NCI-H2171 (cell line): ENCODE measurements at places on chromosomes 11 and 22.

DNA sequence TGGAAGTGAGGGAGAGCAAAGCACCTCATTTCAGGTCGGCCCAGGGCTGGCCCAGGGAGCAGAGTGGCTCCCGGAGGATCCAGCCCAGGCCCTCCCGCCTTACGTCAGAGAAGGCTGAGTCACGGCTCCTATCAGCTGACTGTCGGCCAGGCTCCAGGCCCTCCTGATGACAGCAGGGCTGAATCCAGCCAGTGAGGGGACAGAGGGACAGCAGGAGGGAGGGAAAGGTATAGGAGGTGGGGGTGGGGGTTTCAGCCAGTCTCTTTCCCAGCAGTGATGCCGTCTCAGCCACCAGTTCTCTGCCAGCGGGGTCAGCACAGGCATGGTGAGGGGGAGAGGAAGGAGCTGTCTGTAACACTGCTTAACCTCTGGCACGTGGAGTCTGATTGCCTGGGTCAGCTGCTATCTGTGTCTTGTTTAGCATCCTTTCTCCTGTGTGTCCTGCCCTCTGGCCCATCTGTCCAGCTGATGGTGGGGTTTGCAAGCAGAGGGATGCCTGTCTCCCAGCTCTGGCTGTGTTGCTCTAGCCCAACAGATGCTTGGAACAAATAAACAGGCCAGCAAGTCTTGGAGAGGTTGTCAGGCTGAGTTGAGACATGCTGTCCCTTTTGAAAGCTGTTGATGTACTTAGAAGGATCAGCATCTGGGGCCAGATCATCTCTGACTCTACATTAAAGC, 74.0 kb downstream of the ADAMTS15 start:
- DNase-seq, result no peak

DNA sequence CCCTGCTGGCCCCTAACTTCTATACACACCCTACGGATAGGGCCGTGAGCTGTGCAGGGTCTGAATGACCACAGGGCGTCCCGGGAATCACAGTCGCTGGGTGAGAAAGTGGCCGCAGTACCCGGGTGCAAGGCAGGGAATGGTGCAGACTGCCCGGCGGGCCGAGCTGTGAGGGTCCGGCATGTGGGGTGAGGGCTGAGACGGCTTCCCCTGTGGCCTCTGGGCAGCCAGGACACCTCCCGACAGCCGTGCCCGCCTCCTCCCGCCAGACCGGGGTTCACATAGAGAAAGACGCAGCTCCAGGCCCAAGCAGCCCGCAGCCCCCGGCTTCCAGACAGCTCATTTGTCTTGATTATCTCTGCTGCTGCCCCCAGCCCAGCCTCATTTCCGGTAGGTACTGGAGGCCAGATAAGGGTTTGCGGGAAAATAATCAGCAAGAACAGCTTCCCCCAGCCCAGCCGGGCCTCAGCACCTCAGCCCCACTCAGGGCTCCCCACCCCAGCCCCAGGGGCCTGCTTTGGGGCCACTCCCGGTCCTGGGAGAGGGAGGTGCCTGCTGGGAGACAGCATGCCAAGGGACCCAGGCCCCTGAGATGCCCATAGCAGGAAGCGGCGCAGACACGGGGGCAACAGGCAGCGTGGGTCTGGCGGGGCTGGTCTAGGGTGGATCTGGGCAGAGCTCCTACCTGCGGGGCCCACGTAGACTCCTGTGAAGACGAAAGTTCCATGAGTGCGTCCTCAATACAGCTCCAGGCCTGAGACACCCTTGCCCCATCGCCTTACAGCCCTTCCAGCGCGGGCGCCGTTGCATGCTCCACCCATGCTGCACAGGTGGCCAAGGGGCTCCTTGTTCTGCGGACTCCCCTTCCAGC, 123.1 kb downstream of the BRD1 start:
- DNase-seq, result no peak

DNA sequence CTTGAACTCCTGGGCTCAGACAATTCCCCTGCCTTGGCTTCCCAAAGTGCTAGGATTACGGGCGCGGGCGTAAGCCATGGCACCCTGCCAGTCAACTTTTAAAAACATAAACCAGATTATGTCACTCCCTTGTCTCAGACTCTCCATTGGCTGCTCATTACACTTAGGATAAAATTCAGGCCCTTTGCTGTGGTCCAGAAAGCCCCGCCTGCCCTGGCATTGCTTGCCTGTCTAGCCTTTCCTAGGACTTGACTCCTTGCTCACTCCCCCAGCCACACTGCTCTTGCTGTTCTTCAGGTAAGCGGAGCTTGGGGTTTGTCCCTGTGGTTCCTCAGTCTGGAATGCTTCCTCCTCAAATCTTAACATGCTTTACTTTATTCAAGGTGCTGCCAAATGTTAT, 30.5 kb downstream of the DIXDC1 start:
- DNase-seq, result no peak

GRCh38 chr11:121048464-121049233, 24.7 kb downstream of the TBCEL start:
- no peak for DNase-seq

DNA sequence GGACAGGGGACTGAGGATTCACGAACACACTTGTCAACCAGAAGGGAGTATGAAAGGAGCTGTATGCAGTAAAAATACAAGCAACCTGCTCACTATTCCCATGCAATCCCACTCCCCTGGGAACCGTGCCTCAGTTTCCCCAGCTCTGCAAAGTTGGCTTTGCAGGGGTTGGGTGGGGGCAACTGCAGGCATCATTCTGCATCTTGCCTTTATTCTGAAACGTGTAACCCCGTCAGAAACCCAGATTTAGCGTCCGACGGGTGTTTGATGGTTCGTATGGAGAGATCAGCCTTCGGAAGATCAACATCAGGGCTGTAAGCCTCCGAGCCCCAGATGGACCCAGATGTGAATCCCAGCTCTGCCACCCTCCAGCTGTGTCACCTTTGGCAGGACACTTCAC, 3.6 kb downstream of the CYTH4 start:
- DNase-seq, result no peak

DNA sequence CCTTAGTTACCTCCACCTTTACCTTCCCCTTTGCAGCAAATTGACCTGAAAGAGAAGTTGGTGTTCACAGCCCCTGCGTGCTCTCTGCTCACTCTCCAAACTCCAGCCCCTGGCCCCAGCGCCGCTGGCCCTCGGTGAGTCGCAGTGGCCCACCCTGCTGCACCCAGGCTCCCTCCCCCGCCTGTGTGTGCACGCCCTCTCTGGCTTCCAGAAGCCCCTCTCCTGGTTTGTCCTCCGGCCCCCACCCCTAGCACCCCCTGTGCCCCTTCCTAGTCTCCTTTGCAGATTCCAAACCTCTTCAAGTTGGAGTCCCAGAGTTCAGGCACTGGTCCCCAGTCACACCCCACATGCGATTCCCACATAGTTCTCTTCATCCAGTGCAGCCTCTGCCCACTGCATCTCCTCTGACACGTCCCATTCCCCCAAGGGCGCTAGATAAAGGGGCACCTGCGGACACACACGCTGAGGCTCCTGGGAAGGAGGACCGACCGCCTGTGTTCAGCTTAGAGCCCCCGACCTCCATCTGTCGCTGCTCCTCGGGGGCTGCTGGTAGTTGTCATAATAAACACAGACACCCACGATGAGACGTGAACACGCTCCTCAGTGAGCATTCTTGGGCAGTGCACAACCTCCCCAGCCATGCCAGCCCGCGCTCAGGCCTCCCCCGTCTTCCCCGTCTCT, 1.5 kb upstream of the PHRF1 start:
- DNase-seq, result no peak

DNA sequence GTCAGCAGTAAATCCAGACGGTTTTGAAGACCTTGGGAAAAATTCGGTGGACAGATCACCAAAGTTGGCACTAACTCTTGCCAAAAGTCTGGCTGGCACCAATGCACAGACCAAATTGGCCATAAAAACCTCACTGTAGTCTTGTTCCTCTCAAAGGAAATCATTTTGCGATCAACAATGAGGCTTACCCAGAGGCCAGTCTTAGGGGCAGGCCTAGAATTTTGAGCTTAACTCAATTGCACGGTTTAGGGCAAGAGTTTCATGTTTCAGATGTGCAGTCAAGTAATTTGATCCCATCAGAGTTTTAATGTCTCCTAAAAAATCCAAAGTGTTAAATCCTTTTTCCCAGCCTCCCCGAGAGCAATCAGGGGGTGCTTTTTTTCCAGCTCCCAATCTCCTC, 19.0 kb downstream of the MPPED2 start:
- DNase-seq, result no peak

- DNase-seq, result no peak
Measured at GRCh38 chr11:111936040-111936540, 1.1 kb upstream of the DIXDC1 start.

- DNase-seq, result no peak
Measured at GRCh38 chr11:94776351-94777321, 8.5 kb downstream of the AMOTL1 start.

- no peak for DNase-seq
Measured at GRCh38 chr11:106236295-106236694, 158.8 kb downstream of the AASDHPPT start.

GRCh38 chr11:78652843-78653239, 78.2 kb upstream of the NARS2 start:
- DNase-seq, result no peak

GRCh38 chr11:72236774-72237111, 7.2 kb downstream of the PHOX2A start:
- no peak for DNase-seq

DNA sequence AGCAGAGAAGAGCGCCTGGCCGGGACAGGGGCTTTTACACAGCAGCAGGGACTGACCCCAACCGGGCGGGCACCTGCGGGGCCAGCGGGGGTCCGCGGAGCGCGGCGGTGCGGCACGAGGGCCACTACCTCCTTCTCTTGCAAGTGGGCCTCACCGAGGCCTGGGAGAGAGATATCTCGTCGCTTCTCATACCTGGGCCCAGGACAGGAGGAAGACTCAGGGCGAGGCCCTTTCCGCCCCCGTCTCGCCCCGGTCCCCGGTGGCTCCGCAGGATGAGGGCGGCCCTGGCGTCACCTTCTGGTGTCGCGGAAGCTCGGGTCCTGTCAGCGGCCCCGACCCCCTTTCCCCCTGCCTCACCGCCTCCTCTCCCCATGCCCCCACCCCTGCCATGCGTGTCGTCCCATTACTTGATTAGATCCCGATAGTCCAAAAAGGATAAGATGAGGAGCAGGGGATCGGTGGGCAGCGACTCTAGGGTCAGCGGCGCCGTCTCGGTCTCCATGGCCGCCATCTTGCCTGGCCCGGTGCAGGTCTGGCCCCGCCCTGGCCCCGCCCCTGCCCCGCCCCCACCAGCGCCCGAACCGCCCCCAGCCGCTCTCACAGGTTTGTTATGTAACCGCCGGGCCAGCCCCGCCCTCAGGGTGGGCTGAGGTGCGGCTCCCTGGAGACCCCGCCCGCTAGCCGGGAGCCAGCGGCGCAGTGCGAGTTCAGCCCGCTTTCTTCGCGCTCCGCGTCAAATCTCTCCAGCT, at the start of gene FBXO3:
Gene FBXO3 (minus strand): TSS at position 534 of the 749 bp plus-strand sequence. CDS start 23 bp downstream, at position 511.
- DNase-seq, result peak; percentile 99

- no peak for DNase-seq
Measured at GRCh38 chr11:76120513-76121101, 85.7 kb downstream of the WNT11 start.

GRCh38 chr11:360326-361280, 8.7 kb upstream of the B4GALNT4 start:
- no peak for DNase-seq

DNA sequence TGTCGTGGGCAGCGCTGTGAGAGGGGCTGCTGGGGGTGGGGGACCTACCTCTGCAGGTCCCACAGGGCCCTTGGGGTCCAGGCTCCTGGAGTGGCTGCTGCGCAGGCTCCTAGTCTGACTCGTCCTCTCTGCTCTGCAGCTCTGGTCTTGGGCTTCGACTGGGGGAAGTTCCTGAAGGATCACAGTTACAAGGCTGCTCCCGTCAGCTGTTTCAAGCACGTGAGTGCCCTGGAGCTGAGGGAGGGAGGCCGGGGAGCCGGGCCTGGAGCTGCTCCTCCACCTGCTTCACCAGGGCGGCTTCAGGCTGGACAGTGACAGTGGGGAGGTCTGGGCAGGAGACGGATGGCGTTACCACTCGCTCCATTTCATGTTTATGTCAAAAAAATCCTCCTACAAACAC, 11.9 kb downstream of the L3MBTL2 start:
- no peak for DNase-seq

DNA sequence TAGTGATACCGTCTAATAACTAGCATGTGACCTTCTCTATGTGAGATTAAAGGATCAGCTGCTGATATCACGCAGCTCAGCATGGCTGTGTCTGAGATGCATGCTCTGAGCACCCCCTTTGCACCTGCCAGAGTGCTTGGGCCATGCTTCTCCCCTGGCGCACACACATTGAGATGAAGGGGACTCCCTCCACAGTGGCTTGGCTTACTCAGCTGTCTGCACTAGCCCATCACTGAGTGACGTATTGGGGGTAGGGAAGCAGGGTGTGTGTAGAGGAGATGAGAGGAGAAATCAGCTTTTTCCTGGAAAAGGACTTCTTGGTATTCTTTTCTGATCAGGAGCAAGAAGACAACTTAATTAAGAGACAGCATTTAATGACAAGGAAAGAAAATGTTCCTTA, 216.5 kb downstream of the BLID start:
- no peak for DNase-seq

- no peak for DNase-seq
Measured at GRCh38 chr11:34284156-34284555, 73.7 kb downstream of the ABTB2 start.

DNA sequence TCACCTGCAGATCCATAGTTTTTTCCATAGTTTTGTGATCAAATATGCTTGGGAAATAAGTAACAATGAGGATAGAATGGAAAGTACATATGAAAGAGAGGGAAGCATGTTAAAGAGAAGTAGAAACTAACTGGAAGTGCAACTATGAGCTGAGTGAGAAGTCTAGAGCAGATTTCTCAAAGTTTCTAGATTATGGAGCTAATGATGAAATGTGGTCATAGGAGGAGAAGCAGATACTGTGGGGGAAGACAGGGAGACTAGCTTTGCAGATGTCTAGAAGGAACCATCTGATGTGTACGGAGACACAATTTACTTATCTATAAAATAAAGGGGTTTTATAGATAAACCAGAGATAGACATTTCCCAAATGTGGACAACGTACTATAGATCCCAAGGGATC, 37.1 kb downstream of the RELT start:
- no peak for DNase-seq

DNA sequence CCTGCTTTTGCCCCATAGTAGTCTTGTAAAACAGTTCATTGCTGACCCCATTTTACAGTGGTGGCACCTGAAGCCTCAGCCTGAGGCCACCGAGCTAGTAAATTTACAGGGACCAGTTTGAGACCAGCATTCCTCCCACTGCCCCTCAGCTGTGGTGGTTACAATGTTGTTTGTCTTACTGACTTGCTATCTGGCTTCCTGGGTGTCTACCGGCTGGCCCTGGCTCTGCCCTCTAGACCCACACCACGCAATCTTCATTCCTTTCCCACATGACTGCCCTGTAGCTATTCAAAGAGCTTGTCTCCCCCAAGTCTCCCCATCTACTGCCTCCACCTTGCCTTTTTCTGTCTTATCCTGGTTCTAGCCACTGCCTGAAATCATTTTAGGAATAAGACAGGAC, 20.8 kb downstream of the PIK3IP1 start:
- DNase-seq, result no peak

- no peak for DNase-seq
Measured at GRCh38 chr11:57095896-57096295, 85.9 kb upstream of the LRRC55 start.

- DNase-seq, result no peak
Measured at GRCh38 chr11:66848671-66849500, 5.6 kb downstream of the RCE1 start.
